Lower lobe of right lung (tissue), 2 donors: ENCODE measurements at places on chromosomes 7 and 10.

- no peak for DNase-seq
Measured at GRCh38 chr10:93757801-93758507, at the start of gene LGI1. TSS of gene LGI1 (plus strand) at chr10:93757936. CDS start at chr10:93758145, 209 bp downstream.

GRCh38 chr10:118720685-118721538, 33.9 kb downstream of the CACUL1 start:
- no peak for DNase-seq

DNA sequence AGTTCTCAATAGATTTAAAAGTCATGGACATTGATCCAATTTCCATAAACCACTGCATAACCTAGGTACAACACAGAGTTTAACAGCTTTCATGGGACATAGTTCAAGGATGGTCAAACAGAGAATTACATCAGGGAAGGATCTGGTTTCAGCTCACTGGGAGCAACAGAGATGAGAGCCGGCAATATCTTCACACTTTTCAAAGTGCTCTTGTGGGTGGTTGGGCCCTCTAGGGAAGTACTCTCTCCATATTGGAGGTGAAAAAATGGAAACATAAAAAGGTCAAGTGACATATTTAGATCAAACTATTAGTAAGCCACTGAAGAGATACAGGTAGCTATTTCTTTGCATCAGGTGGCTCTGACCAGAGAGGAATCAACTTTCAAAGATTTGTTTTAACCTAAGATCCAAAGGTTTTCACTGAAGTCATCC, 61.8 kb upstream of the LRRN3 start:
- DNase-seq: no peak

DNA sequence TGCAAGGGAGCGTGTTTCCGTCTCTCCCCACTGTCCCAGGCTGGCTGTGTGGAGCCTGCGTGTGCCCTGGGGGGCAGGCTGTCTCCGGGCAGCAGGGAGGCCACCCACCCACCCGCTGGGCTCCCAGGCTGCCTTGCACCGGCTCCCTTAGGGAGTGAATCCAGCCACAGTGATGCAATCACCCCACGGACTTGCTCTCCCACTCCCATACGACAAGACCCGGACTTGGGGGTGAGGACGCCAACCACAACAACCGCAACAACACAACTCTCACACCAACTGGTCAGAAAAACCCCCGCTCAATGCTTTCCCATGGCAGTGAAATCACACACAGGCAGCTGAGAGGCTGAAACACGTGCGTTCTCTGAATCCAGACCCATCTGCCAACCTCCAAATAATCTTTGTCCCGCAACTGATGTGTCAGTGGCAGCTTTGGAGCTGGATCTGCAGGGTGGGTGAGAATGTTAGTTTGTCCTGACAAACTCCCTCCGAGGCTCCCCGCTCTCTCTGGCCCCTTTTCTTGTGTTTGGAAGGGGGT, 62.7 kb upstream of the DDC start:
- DNase-seq: no peak

GRCh38 chr10:19518632-19519031, 297.6 kb upstream of the PLXDC2 start:
- no peak for DNase-seq
